ENCODE measurements at places on chromosomes 12 and 14. TPM values are rescaled to one million over a fixed set of nuclear protein-coding genes. Genes with fewer than 3 reads are reported as not detected.

DNA sequence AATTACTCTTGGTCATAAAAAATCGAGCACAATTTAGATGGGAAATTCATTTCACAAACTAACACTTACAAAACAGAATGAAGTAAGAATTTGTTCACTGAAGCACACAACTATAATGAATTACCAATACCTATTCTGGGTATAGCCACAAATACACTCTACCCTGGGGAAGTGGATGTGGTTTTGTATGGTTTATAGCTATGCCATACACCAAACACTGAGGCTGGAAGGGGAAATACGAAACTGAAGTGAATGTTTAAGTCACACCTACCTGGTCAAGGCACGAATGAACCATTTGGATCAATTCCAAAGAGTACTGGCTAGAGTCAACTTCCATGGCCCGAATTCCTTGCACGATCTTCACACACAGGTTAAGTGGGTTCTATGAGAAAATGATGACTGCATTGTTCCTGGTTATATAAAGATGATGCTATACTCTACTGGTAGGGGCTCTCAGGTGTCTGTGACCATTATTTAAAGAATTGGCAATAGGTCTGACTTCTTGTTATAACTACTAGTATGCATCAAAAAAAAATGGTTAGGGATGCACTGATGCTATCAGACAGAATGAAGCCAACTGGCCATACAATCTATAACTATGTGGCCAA, 12.8 kb downstream of the NEK9 start:
- no peak overlapping the region for H3K27ac ChIP-seq
- no peaks in the 10 kb centered on the region for H3K27me3 ChIP-seq
- H3K4me3 ChIP-seq, result no peak overlapping the region

DNA sequence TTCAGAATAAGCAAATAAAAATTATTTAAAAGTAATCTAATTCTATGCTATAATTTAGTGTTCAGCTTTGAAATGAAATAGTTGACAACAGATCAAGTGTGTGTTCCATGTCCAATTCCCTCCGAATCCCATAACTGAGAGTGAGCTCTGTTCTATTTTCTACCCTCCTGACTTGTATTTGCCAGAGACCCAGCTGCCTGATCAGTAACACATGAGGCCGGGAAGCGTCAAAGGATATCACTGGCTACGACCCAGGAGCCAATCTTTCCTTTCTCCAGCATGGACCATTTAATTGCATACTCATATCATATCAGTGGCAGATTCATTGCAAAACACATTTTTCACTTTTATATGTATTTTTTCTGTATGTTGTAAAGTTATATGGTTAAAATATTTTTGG, 108.8 kb upstream of the TSPAN8 start:
- no peak overlapping the region for H3K27ac ChIP-seq
- DNase-seq, result no peak
- H3K36me3 ChIP-seq, result no peaks in the 10 kb centered on the region
- H3K4me3 ChIP-seq, result no peak overlapping the region
- no peaks in the 10 kb centered on the region for H3K4me1 ChIP-seq

- H3K36me3 ChIP-seq, result no peaks in the 10 kb centered on the region
- no peak for DNase-seq
- peak overlapping the region; percentile 98 for H3K27ac ChIP-seq
- peak overlapping the region; percentile 96 for H3K4me3 ChIP-seq
These were observed 624 bp upstream of the PWP1 start for GRCh38 chr12:107684990-107685359.

- H3K4me1 ChIP-seq, result no peaks in the 10 kb centered on the region
- H3K27ac ChIP-seq, result no peak overlapping the region
- H3K27me3 ChIP-seq, result peaks cover 2% of the 10 kb centered on the region
- DNase-seq, result no peak
These were observed 60.9 kb upstream of the DUSP6 start for GRCh38 chr12:89413234-89413633.

DNA sequence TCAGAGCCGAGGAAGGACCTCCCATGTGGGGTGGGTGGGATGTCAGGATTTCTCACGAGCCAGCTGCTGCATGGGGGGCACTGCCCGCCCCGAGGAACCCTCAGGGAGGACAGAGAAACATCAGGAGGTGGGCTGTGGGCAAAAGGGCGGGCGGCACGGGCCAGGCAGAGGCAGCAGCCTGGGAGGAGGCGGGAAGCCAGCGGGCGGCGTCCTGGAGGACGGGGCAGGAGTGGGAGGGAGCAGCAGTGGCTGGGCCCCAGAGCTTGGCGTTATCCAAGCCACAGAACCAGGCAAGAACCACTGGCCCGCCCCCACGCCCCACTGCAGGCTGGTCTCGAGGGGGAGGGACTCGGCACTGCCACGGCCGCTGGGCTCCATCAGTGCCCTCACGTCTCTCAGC, 2.4 kb downstream of the C14orf180 start:
- H3K27me3 ChIP-seq, result peaks cover 8% of the 10 kb centered on the region
- no peak for DNase-seq
- no peak overlapping the region for H3K27ac ChIP-seq
- H3K4me3 ChIP-seq, result no peak overlapping the region
- peaks cover 13% of the 10 kb centered on the region for H3K4me1 ChIP-seq

- no peak overlapping the region for H3K27ac ChIP-seq
- H3K36me3 ChIP-seq, result no peaks in the 10 kb centered on the region
- H3K4me3 ChIP-seq, result no peak overlapping the region
- no peaks in the 10 kb centered on the region for H3K27me3 ChIP-seq
- DNase-seq, result no peak
These were observed 65.6 kb downstream of the FERMT2 start for GRCh38 chr14:52885230-52885629.

- peaks cover 3% of the 10 kb centered on the region for H3K27me3 ChIP-seq
- H3K4me1 ChIP-seq, result peaks cover 45% of the 10 kb centered on the region
- H3K27ac ChIP-seq, result peak overlapping the region; percentile 89
- no peak for DNase-seq
- no peak overlapping the region for H3K4me3 ChIP-seq
- peaks cover 6% of the 10 kb centered on the region for H3K36me3 ChIP-seq
These were observed 239.7 kb downstream of the TRHDE start for GRCh38 chr12:72511906-72512305.

DNA sequence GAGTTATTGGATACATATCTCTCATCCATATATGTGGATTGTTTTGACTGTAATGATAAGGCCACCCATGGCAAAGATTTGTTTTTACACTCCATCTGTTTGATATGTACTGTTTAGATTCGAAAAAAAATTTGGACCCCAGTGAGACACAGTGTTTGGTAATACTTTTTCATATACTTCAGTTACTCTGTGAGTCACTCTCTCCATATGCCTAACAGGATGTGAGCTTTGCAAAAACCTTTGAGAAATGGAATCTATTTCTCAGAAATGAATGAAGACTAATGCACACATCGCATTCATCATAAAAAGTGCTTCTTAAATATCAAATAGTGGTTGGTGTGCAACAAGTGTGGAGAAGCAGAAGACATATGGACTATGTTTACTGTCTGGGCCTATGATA, 781.5 kb downstream of the SLC6A15 start:
- no peak overlapping the region for H3K4me3 ChIP-seq
- H3K27me3 ChIP-seq, result no peaks in the 10 kb centered on the region
- H3K4me1 ChIP-seq, result no peaks in the 10 kb centered on the region
- no peak overlapping the region for H3K27ac ChIP-seq
- DNase-seq, result no peak

GRCh38 chr14:75905147-75905904, 76.5 kb downstream of the TGFB3 start:
- H3K4me1 ChIP-seq, result peaks cover 15% of the 10 kb centered on the region
- no peak overlapping the region for H3K27ac ChIP-seq
- H3K27me3 ChIP-seq, result peaks cover 2% of the 10 kb centered on the region
- no peak overlapping the region for H3K4me3 ChIP-seq
- H3K36me3 ChIP-seq, result peaks cover 4% of the 10 kb centered on the region

KCNJ8 gene
- total RNA-seq, result 0.66 TPM

DNA sequence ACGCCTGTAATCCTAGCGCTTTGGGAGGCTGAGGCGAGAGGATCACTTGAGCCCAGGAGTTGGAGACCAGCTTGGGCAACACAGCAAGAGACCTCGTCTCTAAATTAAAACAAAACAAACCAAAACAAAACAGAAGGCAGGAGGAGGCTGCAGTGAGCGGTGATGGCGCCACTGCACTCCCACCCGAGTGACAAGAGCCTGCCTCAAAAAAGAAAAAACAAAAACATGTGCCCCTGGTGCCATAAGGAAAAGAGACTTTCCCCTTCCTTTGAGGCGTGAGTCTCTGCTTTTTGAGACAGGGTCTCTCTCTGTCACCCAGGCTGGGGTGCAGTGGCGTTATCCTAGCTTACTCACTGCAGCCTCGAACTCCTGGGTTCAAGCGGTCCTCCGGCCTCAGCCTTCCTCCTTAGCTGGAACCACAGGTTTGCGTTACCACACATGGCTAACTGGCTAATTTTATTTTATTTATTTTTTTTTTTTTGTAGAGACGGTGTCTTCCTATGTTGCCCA, 9.0 kb upstream of the EAPP start:
- no peaks in the 10 kb centered on the region for H3K27me3 ChIP-seq
- H3K27ac ChIP-seq, result no peak overlapping the region
- no peak for DNase-seq
- no peaks in the 10 kb centered on the region for H3K4me1 ChIP-seq
- no peaks in the 10 kb centered on the region for H3K36me3 ChIP-seq
- no peak overlapping the region for H3K4me3 ChIP-seq

DNA sequence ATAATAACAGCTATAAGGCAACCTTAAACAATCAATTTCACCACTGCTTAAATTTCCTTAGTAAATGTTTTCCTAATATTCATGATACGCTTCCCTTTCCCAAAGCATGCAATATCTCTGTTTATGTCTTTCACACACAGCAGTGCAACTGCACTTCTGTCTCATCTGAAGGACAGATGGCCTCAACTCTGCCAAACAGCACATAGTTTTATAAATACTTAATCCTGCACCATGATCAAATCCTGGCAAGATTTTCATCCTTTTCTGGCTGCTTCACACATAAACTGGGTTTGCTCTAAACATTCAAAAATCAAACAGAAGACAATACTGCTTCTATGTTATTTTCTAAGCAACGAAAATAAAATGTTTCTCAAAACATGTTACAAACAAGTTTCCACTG, 266.3 kb downstream of the ITPR2 start:
- H3K27ac ChIP-seq, result peak overlapping the region; percentile 30
- peaks cover 9% of the 10 kb centered on the region for H3K4me1 ChIP-seq
- H3K27me3 ChIP-seq, result peaks cover 3% of the 10 kb centered on the region

SLC25A47 gene
- total RNA-seq, result not detected

DNA sequence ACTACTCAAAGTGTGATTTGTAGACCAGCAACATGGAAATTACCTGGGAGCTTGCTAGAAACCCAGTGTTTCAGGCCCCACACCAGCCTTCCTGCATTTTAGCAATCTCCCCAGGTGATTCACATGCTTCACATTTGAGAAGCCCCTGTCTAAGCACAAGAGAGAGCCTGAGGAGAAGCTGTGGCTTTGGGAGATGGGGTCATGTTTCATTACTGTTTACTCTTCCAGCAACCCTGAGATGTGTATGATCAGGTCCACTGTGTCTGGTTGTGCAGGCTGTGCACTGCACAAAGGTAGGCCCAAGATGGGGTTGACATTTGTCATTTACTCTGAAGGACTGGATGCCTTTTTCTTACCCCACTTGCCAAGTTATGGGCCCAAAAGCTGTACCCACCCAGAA, 190.1 kb downstream of the SLC41A2 start:
- H3K27ac ChIP-seq, result no peak overlapping the region
- no peak overlapping the region for H3K4me3 ChIP-seq
- H3K27me3 ChIP-seq, result no peaks in the 10 kb centered on the region
- DNase-seq, result no peak

PZP gene
- total RNA-seq, result not detected

DNA sequence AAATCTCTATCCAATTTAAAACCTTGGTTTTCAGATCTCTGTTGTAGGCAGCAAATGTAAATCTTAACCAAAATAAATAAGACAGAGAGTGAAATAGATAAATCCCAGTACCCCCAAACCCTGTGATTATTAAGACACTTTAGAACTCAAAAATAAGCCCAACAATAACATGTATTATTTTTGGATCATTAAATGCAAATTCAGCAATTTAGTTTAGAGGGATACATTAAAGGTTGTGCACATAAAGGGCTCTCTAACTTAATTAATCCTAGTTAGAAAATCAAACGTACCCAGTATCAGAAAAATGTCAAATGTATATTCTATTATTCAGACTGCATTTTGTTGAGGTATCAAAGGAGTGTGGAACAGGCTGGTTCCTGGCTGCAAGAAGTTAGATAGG, 416.8 kb downstream of the SLC16A7 start:
- no peak for DNase-seq
- no peak overlapping the region for H3K27ac ChIP-seq
- no peaks in the 10 kb centered on the region for H3K4me1 ChIP-seq
- H3K36me3 ChIP-seq, result no peaks in the 10 kb centered on the region

WIF1 gene
- total RNA-seq, result not detected

DNA sequence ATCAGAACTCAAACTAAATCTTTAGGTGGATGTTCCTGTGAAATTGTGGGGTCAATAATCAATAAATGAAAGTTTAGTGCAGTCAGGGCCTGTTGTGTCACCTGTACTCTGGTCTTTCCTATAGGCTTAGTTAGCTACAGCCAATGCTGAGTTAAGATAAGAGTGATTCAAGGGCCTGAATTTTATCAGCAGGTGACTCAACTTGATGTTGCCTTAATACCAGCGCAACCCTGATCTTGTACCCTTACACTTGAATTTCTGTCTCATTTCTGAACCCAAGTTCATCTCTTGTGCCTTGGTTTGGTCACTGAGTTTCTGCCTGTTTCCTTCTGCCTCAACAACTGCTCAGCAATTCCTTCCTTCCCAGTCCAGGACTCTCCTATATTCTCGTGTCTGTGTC, 157.0 kb upstream of the E2F7 start:
- no peaks in the 10 kb centered on the region for H3K36me3 ChIP-seq
- no peak overlapping the region for H3K4me3 ChIP-seq

CCDC175 gene
- not detected for total RNA-seq

GRCh38 chr12:48489012-48489411, 6.7 kb downstream of the C12orf54 start:
- H3K4me1 ChIP-seq, result no peaks in the 10 kb centered on the region
- DNase-seq, result no peak
- H3K4me3 ChIP-seq, result no peak overlapping the region
- H3K27me3 ChIP-seq, result no peaks in the 10 kb centered on the region

DNA sequence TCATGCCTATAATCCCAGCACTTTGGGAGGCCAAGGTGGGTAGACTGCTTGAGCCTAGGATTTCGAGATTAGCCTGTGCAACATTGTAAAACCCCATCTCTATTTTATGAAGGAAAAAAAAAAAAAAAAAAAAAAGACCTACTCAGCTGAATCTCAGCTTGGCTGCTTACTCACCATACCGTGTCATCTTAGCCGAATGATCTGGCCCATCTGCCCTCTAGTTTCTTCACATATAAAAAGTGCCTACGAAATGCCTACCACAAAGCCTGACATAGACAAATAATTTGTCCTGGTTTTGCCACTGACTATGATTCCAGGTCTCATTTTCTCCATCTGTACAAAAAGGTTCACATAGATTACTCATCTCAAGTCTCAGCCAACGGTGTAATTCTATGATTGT, 10.1 kb downstream of the DIABLO start:
- DNase-seq, result no peak
- no peak overlapping the region for H3K4me3 ChIP-seq
- H3K27ac ChIP-seq, result no peak overlapping the region
- H3K4me1 ChIP-seq, result no peaks in the 10 kb centered on the region
- H3K27me3 ChIP-seq, result peaks cover 2% of the 10 kb centered on the region
